Activated CD8-positive, alpha-beta memory T cell treated with anti-CD3 and anti-CD28 coated beads for 4 hours (primary cell): ENCODE measurements at places on chromosomes 13 and 19.
A peak's percentile ranks its signal among the peaks of the same experiment; 100 is the strongest.

DNA sequence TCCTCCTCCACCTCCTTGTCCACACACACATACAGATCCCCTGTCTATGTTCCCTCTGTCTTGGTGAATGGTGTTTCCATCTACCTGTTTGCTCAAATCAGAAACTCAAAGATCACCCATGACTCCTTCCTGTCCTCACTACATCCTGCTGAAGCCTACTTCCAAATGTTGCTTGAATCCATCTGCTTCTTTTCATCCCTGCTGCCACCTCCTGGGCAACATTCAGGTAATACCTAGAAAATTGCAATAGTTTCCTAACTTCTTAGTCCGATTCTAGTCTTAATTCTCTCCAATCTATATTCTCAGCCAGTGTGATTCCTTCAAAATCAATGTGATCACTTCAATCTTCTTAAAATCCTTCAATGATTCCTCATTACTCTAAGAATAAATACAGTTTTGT lies 155.5 kb upstream of the STARD13 start:
- DNase-seq, result no peak

GRCh38 chr19:45446295-45446694 lies 21.5 kb upstream of the FOSB start:
- no peak for DNase-seq

GRCh38 chr13:46181840-46182490 lies at the start of gene LCP1:
TSS of gene LCP1 (minus strand) at chr13:46182177. CDS start at chr13:46159662, 22,515 bp downstream.
- DNase-seq, result peak; percentile 75

- no peak for DNase-seq
These were observed 416.8 kb upstream of the SPRY2 start for GRCh38 chr13:80757694-80758093.

GRCh38 chr19:952049-952679 lies 26.3 kb downstream of the ARID3A start:
- no peak for DNase-seq

- DNase-seq, result no peak
These were observed 63.4 kb upstream of the TNFRSF19 start for GRCh38 chr13:23506807-23507291.

DNA sequence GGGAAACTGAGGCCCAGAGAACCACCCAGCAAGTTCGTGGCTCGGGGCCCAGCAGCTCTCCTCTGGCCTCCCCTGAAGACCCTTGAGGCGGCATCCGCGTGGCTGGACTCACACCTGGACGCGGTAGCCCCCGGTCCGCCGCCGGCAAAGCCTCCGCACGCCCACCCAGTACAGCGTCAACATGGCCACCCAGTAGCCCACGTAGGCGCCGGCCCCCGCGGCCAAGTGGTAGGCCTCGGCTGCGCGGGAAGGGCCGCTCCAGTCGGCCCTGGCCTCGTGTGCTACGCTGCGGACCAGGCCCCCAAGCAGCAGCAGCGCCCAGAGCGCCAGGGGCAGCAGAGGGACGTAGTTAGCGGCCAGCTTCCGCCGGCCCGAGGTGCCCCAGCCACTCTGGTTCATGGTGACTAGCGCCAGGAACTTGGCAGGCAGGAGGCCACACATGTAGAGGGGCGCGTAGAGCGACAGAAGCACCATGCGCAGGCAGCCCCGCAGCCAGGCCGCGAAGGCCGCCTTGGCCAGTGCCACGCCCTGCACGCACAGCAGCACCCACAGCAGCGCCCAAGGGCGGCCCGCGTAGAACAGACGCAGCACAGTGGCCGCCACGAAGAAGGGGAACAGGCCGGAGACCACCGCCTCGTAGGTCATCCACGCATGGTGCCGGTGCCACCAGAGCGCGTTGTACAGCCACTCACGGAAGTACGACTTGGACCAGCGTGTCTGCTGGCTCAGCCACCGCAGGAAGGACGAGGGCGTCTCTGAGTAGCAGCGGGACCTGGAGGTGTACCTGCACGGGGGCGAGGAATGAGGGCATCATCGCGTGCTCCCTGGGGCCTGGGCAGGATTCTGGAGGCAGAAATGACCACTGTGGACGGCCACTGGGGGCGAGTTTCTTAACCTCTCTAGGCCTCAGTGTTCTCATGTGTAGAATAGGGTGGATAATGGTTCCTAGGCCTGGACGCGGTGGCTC lies 10.2 kb downstream of the HAS1 start:
- DNase-seq, result no peak

GRCh38 chr13:55999709-56000108 lies 1141.0 kb upstream of the PRR20A start:
- DNase-seq, result no peak

- no peak for DNase-seq
These were observed 95.1 kb downstream of the KDM4B start for GRCh38 chr19:5063873-5064645.

GRCh38 chr13:32589471-32589870 lies 3.2 kb downstream of the PDS5B start:
- DNase-seq, result no peak

- peak; percentile 20 for DNase-seq
These were observed 918 bp upstream of the LHB start for GRCh38 chr19:49017666-49018351.

GRCh38 chr19:16444269-16444600 lies 27.5 kb downstream of the EPS15L1 start:
- DNase-seq, result no peak

DNA sequence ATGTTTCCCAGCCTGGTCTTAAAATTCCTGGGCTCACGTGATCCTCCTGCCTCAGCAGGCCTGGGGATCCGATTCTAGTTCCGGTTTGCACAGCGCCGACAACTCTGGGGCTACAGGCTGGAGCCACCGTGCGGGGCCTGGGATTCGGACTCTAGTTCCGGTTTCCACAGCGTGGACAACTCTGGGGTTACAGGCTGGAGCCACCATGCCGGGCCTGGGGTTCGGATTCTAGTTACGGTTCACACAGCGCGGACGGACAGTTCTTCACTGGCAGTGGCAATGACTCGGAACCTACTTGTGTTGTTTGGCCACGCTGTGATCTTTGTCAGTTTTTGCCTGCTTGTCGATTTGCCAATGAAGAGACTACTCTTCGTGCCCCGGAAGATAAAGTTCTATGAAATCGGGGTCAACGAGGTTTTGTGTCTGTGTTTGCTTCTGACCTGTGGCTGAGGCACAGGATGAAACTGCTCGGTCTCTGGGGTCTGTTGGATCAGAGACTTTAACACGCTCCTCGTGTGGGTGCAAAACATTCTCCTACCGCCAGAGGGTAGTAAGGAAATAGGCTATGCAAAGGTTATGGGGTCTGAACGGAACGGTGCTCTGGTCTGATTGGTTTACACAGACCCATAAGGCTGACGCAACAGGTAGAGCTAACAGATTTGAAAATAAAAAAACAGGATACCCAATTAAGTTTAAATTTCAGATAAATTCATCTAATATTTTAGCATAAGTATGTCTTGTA lies 12.1 kb upstream of the ZSCAN1 start:
- DNase-seq, result peak; percentile 16
